MCF 10A (cell line): ENCODE measurements at places on chromosomes 7 and 10. TPM values are rescaled to one million over a fixed set of nuclear protein-coding genes. Genes with fewer than 3 reads are reported as not detected.

NACAD gene
- not detected in 2 replicates for total RNA-seq

MRPS17 gene
- 31.0 and 36.9 TPM in 2 replicates for total RNA-seq

TASOR2 gene
- 93.4 and 123 TPM in 2 replicates for total RNA-seq

SLC29A4 gene
- total RNA-seq = 0.56 and 0.96 TPM in 2 replicates

CHST3 gene
- 28.7 and 29.3 TPM in 2 replicates for total RNA-seq

AQP1 gene
- total RNA-seq = 0.71 TPM in 1 of 2 replicates, not detected in the other

COL17A1 gene
- 514 and 563 TPM in 2 replicates for total RNA-seq

CTAGE6 gene
- total RNA-seq = not detected in 2 replicates

ECHDC3 gene
- total RNA-seq = 21.7 and 25.5 TPM in 2 replicates

SPDYE6 gene
- not detected in 2 replicates for total RNA-seq

TBXAS1 gene
- total RNA-seq = 1.5 and 4.4 TPM in 2 replicates

TES gene
- 150 and 162 TPM in 2 replicates for total RNA-seq

FAM13C gene
- not detected in 2 replicates for total RNA-seq

EN2 gene
- total RNA-seq = not detected in 2 replicates

RNF32 gene
- total RNA-seq = 3.0 and 3.6 TPM in 2 replicates

UCMA gene
- not detected in 2 replicates for total RNA-seq

TMEM26 gene
- total RNA-seq = not detected in 2 replicates

SMO gene
- total RNA-seq = not detected in 2 replicates

PON1 gene
- not detected in 2 replicates for total RNA-seq

SLC13A1 gene
- not detected in 2 replicates for total RNA-seq

ZSWIM8 gene
- total RNA-seq = 84.2 and 112 TPM in 2 replicates

SPDYE5 gene
- total RNA-seq = 0.12 and 0.16 TPM in 2 replicates

SPDYE2 gene
- total RNA-seq = 0.22 TPM in 1 of 2 replicates, not detected in the other

HKDC1 gene
- 0.68 and 1.1 TPM in 2 replicates for total RNA-seq

CACNB2 gene
- 2.7 and 3.3 TPM in 2 replicates for total RNA-seq

ATRNL1 gene
- total RNA-seq = not detected in 2 replicates

HMX2 gene
- total RNA-seq = not detected in 2 replicates

CYTH3 gene
- total RNA-seq = 19.3 and 23.5 TPM in 2 replicates

PHYHIPL gene
- not detected in 2 replicates for total RNA-seq

SHH gene
- total RNA-seq = not detected in 2 replicates

SCART1 gene
- 0.93 and 1.3 TPM in 2 replicates for total RNA-seq

ANKRD1 gene
- 0.20 and 0.65 TPM in 2 replicates for total RNA-seq

WDFY4 gene
- total RNA-seq = not detected in 2 replicates

DRGX gene
- total RNA-seq = not detected in 2 replicates

CPVL gene
- total RNA-seq = 29.2 and 49.0 TPM in 2 replicates

SPDYE3 gene
- total RNA-seq = not detected in 2 replicates

NANOS1 gene
- 2.2 and 3.8 TPM in 2 replicates for total RNA-seq

NAT16 gene
- total RNA-seq = not detected in 2 replicates

SEMA3C gene
- total RNA-seq = 91.0 and 140 TPM in 2 replicates

NPSR1 gene
- not detected in 2 replicates for total RNA-seq

TEX36 gene
- total RNA-seq = not detected in 2 replicates

CYP3A7 gene
- not detected in 2 replicates for total RNA-seq

INA gene
- total RNA-seq = not detected in 2 replicates

WNT8B gene
- total RNA-seq = not detected in 2 replicates

AKR1C3 gene
- 22.0 and 22.9 TPM in 2 replicates for total RNA-seq

CALN1 gene
- total RNA-seq = not detected in 2 replicates

TET1 gene
- total RNA-seq = 0.05 TPM in 1 of 2 replicates, not detected in the other

SLC13A4 gene
- total RNA-seq = not detected in 2 replicates

PROSER2 gene
- 29.2 and 58.0 TPM in 2 replicates for total RNA-seq

ZNF248 gene
- total RNA-seq = 5.7 and 10.0 TPM in 2 replicates
